ENCODE measurements at places on chromosomes 7 and 10.

DNA sequence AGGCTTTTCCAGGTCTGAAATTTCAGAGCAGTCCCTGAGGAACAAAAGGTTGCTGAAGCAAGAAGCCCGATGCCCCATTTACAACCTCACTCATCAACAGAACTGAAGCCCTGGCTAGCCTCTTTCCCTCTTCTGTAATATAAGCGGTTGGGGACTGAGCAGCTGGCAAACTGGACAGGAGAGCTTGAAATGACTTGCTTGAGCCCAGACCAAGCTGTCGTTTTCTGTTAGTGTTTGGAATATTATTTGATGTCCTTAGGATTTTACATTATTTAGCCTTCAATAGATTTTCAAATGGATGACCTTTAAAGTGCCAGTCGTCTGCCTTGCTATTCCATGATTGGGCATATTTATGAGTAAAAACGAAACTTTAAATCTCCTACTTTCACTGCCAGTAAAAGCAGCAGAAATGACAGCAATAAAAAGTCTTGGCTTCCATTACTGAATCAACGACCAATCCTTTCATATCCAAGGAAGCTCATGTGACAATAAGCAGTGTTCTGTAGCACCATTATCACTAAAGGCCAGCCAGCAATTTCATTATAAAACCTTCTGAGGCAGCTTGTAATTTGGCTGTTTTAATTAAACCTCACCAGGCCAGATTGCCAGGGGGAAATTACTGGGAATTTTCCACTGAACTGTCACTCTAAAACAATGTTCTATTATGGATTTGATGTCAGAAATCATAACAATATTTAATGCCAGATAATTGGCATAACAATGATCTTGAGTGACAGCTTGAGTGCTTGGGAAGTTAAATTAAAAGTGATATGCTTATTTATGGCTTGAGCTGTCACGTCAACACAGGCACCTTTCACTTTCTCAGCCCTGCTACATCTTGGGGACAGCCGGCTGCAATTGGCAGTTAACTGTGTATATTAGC lies 85.9 kb downstream of the LSMEM1 start:
- H3K27me3 ChIP-seq = no peaks in the 10 kb centered on the region
- H3K36me3 ChIP-seq = no peaks in the 10 kb centered on the region

DNA sequence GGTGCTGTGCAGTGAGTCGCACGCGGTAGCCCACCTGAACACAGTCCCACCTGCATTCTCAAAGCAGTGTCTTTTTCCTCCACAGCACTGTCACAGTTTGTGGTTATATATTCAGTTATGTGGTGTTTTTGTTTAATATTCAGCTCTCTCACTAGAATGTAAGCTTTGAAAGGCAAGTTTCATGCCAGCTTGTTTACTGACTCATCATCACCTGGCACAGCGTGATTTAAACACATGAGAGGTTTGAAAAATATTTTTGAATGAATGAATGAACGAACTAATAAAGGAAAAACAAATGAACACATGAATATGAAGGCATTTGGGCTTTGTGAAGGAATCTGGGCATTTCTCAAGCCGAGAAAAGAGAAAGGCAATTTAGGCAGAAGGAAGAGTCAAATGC lies 51.9 kb upstream of the TM9SF3 start:
- no peak for DNase-seq
- no peaks in the 10 kb centered on the region for H3K4me1 ChIP-seq
- H3K4me3 ChIP-seq = no peak overlapping the region
- H3K27ac ChIP-seq = no peak overlapping the region

GRCh38 chr7:88151119-88151790 lies 68.6 kb downstream of the SRI start:
- DNase-seq = no peak
- H3K4me3 ChIP-seq = no peak overlapping the region
- H3K27me3 ChIP-seq = no peaks in the 10 kb centered on the region

DNA sequence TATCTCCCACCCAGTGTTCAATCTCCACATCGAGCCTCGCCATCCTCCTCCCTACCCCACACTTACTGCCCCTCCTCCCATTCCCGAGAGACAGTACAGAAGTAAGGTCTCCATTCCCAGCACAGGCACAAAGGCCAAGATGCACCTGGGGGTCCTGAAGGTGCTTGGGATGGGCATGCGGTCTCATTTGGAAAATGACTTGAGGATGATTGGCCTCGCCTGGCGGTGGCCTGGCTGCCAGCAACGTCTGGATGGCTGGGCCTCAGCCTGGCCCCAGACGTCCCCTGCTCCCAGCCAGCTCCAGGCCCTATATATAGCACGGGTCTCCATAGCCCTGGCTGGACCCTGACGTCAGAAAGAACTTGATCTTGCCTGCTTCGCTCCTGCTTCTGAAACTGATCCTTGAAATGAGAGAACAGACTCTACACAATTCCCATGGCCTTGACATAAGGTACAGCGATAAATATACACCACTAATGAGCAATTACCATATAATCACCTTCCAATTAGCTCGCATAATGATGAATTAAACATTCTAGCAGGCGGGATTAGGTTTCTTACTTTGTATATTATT lies 11.8 kb downstream of the EMX2 start:
- H3K4me1 ChIP-seq = no peaks in the 10 kb centered on the region
- no peak overlapping the region for H3K4me3 ChIP-seq
- no peak for DNase-seq
- no peak overlapping the region for H3K27ac ChIP-seq
- peaks cover 56% of the 10 kb centered on the region for H3K27me3 ChIP-seq

Measured in colonic mucosa (tissue), 4 donors.